CD8-positive, alpha-beta memory T cell (primary cell): ENCODE measurements at places on chromosomes 11 and 22. TPM values are rescaled to one million over a fixed set of nuclear protein-coding genes. Genes with fewer than 3 reads are reported as not detected.

The HIC2 gene
- 6.1 TPM for total RNA-seq

DNA sequence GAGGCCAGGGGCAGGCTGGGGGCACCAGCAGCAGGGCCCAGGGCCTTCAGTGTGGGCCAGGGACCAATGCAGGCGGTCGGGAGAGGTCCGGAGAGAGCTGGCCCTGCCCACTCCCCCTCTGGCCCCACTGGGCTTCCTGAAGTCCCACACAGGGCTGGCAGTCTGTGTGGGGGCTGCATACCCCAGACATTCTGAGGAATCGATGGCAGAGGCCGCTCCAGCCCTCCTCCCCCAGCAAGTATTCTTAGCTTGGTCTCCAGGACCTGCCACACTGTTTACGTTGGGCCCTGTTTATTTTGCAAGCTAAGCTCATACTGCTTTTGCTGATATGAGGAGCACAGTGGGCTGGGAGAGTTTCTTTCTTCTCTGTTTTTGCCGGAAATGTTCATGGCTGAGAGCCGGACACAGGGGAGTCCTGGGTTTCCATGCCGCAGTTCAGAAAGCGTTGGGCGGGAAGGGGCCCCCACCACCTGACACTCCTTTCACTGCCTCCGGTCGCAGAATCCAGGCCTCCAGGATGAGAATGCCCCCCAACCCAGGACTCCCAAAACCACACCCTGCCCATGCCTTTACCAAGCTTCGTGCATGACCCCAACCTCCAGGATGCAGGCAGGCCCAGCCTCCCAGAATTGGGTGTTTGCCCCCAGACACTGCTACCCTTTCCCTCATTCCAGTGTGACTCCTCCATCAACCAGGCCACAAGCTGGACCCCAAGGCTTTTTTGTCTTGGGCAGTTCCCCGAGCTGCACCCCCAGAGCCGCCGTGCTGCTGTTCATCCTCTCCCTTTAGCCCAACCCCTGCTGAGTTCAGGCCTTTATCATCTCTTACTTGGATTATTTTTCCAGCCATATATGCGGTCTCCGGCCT is 81.8 kb upstream of the KCNQ1OT1 start:
- DNase-seq: no peak

GRCh38 chr22:22078329-22078728 is 95.7 kb upstream of the TOP3B start:
- DNase-seq: no peak

DNA sequence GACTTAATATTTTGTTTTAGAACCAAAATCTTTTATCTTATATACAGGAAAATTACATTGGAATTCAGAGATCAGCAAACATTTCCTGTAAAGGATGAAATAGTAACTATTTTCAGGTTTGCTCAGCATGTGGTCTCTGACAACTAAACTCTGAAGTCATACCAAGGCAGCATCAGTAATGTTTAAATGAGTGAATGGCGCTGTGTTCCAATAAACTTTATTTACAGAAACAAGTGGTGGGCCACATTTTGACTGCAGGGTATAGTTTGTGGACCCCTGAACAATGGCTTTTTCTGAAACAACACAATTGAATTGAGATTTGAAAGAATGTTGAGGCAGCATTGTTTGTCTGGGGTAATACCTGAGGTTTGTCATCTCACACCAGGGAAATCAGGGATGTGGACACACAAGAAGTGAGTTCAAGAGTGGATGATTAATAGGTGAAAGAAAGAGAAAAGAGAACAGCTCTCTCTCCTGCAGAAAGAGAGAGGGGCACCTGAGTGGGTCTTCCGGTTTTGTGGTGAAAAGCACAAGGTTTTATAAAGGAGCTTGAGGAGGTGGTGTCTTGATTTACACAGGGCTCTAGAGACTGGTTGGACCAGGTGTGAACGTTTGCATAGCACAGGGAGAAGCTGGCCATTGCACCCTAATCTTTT is 113.5 kb upstream of the VPREB1 start:
- no peak for DNase-seq

DNA sequence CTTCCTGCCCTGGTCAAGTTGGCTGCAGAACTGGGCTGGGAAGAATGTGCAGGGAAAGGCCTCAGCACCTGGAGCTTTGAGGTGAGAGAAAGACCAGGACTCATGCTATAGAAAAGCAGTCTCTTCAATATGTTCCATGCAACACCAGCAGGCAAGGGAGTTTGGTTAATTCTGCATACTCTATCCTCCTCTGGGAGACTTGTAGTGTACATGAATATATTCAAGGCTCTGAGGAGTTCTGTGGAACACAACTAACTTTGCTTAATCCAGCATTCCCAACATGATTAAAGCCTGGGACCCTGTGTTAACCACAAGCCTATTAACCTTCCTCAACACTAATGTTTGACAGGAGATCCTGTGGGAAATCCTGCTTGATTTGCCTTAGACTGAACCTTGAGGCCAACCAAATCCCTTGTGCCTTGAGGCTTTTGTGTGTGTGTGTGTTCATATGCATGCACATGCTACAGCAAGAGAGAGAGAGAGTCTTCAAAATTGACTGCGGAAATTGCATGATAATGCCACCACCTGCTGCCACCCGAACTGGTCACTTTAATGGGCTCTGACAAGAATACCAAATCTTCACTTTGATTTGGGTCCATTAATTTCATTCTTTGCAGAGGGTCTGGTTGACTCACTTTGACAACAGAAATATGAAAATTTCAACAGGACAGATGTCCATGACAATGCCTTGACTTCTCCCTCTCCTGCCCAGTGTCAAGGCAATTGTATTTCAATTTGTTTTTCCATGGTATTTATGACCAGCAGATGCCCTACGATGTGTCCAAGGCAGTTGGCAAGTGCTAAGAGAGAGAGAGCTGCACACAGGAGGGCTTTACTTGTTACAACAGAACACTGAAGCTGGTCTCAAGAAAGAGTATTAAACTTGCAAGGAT is 238.2 kb upstream of the ZBED5 start:
- DNase-seq: no peak

- no peak for DNase-seq
Measured at GRCh38 chr11:33027846-33028536, 11.4 kb upstream of the TCP11L1 start.
